ENCODE measurements at places on chromosomes 5 and 9.

DNA sequence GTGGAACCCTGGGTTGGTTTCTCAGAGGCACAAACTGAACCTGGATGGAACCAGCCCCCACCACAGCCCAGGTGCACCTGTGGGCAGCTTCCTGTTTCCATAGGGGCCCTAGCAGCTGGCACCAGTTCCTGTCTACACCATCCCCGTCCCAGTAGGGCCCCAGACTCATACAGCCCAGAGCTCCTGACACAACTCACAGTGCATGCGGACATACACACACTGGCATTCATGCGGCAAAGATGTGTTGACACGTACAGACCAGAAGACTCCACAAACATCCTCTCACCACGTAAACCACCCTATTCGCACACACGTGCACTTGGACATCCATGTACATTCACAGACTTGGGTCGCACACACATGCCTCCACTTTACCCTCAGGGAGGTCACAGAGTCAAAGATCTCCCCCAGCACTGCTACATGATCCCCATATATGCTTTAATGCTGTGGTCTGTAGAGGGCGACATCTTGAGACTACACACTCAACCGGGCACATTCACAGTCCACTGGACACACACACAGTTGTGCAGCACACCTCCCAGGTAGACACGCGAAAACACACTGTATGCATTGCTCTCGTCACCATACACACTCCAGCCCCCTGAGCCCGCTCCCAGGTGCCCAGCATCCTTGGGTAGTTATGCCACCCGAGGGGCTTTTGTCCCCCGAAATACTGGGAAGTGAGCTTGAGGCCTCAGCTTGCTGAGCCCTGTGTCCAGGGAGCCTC is 22.4 kb downstream of the CXXC5 start:
- DNase-seq, result no peak

GRCh38 chr5:166671811-166672210 is 1619.6 kb upstream of the WWC1 start:
- DNase-seq, result no peak

DNA sequence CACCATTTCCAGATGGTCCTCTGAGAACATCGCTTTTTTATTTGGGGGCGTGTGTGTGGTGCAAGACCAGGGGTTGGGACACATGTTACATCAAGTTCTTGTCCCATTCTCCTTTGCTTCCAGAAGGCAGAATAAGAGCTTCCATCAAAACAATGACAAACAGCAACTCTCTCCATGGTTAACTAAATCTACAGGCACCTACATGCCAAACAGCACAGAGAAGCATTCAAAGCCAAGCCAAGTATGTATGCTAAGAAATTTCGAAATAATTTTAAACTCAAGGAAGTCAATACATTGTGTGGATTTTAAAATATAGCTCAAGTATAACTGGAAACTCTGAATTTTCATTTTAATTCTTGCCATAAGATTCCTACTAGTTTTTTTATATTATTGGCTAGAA is 105.6 kb downstream of the SEC61B start:
- DNase-seq, result no peak

GRCh38 chr9:128153060-128153946 is 4.0 kb downstream of the LCN2 start:
- DNase-seq, result no peak

Data from EH (cell line).